ENCODE measurements at places on chromosomes 13 and 19. TPM values are rescaled to one million over a fixed set of nuclear protein-coding genes. Genes with fewer than 3 reads are reported as not detected.

Gene ZNF737
- 25.9 TPM for polyA plus RNA-seq

Gene CTXN1
- not detected for polyA plus RNA-seq

Gene C19orf67
- polyA plus RNA-seq = not detected

Gene DCT
- 0.27 TPM for polyA plus RNA-seq

Gene CKM
- polyA plus RNA-seq = 0.10 TPM

Gene CEACAM7
- not detected for polyA plus RNA-seq

Gene ZNF358
- polyA plus RNA-seq = 9.2 TPM

Gene ATXN8OS
- polyA plus RNA-seq = not detected

Gene MYCBP2
- polyA plus RNA-seq = 61.3 TPM

Gene AKAP11
- 10.0 TPM for polyA plus RNA-seq

Gene VSTM1
- not detected for polyA plus RNA-seq

Gene GAS6
- 183 TPM for polyA plus RNA-seq

Gene DKKL1
- polyA plus RNA-seq = 0.42 TPM

Gene NXNL1
- polyA plus RNA-seq = 0.11 TPM

Gene IFNL1
- polyA plus RNA-seq = not detected

Gene FUT2
- 0.23 TPM for polyA plus RNA-seq

All from ovary (tissue), 10 donors.